ENCODE measurements at places on chromosomes 5 and 9.

DNA sequence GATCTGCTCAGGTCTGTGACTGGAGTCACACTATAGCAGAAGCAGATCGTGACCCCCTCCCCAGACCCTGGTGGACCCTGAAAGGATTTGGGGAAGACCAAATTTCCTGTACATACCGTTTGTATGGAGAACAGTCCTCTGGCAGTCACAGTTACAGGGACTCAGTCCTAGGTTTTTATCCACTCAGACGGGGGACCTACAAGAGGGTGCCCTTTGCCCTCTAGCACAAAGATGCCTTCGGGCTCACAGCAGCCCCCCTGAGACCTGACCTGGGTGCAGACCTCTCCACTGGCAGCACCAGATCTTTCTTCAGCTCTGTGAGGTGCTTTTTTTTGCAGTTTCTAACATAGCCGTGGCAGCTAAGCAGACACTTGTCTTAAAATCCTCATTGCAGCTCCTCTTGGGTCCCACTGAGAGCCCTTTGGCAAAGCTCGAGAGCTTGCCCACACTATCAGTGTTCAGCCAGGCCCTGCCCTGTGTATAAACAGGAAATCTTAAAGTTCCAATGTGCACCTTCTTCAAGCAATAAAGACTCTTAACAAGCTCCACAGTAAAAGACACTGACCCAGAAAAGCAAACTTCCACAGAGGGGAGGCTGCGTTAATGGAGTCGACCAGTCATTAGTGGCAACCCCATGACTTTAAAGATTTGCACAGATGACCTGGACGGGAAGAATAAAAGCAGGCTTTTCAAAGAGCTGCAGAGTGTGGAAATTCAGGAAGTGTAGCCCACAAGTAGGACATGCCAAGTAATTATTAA is 71.8 kb upstream of the LHFPL2 start:
- DNase-seq, result no peak

- DNase-seq, result no peak
Measured at GRCh38 chr5:150488519-150489359, 19.2 kb upstream of the NDST1 start.

- DNase-seq, result no peak
Measured at GRCh38 chr9:3035579-3036332, 191.9 kb upstream of the PUM3 start.

DNA sequence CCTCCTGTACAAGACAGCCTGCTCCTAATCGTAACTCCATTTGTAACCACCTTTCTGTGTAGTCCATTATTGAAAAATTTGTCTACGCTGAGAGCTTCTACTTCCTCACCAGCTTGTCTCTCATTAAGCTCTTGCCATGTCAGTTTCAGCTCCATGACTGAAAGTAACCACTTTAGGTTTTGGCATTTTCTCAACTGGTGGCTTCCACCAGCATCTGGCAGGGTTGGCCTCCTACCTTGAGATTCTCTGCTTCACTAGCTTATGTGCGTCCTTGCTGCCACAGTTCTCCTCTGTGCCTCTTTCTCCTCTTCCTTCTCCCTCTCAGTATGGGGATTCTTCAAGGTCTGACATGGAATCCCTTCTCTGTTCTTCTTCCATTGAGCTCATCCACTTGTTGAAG is 31.8 kb downstream of the F2RL2 start:
- DNase-seq, result no peak

- DNase-seq, result no peak
Measured at GRCh38 chr9:18675973-18676372, 202.0 kb downstream of the ADAMTSL1 start.

DNA sequence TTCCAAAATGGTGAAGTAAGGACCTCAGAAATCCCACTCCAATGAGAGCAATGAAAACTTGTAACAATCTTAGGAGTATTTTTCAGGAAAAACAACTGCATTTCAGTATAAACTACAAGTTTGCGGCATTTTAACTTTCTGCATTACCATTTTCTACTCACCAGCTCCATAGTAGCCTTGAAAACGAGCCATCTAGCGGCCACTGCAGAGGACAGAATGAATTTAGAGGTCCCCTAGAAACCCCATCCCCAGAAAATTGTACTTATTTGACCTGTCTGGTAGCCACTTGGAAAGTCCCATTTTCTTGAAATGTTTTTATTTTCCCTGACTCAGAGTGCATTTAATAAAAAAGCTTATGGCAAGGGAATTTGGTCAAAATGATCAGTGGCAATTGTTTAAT is 205.4 kb upstream of the ITGA1 start:
- DNase-seq, result no peak

DNA sequence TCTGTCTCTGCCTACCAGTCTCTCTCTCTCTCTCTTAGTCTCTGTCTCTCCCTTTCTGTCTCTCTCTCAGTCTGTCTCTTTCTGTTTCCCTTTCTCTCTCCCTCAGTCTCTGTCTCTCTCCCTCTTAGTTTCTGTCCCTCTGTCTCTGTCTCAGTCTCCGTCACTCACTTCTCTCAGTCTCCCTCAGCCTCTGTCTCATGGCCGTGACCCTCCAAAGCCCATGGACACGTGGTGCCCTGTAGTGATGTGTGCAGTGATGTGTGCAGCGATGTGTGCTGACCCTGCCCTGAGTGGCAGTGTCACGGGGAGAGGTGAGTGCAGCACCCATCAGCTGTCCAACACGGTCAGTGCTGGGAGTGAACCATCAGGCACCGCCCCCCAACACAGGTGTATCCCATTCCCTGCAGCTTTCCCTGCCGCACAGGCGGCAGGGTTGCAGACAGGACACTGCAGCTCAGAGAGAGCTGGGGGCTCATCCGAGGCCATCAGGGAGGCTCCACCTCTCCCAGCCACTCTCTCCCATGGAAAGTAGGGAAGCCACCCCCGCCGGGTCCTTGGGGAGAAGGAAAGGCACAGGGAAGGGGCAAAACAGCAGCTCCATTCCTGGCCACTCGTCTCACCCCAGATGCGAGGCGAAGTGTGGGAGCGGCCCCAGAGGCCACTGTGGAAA is 794 bp upstream of the LRRC14B start:
- DNase-seq, result no peak
